Activated CD4-positive, alpha-beta memory T cell treated with anti-CD3 and anti-CD28 coated beads, Interleukin-2, amount 10 ng/mL, durations not matched to agents 7 days and 5 days (primary cell): ENCODE measurements at places on chromosomes 11 and 22. TPM values are rescaled to one million over a fixed set of nuclear protein-coding genes. Genes with fewer than 3 reads are reported as not detected.
A peak's percentile ranks its signal among the peaks of the same experiment; 100 is the strongest.

LDHA gene
- total RNA-seq, result 971 TPM

GRCh38 chr22:23282089-23282501 is 101.8 kb downstream of the BCR start:
- no peak for DNase-seq
- no peak overlapping the region for H3K27ac ChIP-seq
- H3K27me3 ChIP-seq, result no peaks in the 10 kb centered on the region
- no peak overlapping the region for H3K4me3 ChIP-seq
- H3K4me1 ChIP-seq, result peaks cover 40% of the 10 kb centered on the region
- H3K36me3 ChIP-seq, result peaks cover 11% of the 10 kb centered on the region

RBX1 gene
- total RNA-seq, result 80.7 TPM

- DNase-seq, result no peak
- H3K36me3 ChIP-seq, result no peaks in the 10 kb centered on the region
- no peak overlapping the region for H3K27ac ChIP-seq
Observed at GRCh38 chr11:31617246-31617645, 107.7 kb downstream of the ELP4 start.

VSIG2 gene
- 0.38 TPM for total RNA-seq

- no peak overlapping the region for H3K27ac ChIP-seq
- no peaks in the 10 kb centered on the region for H3K27me3 ChIP-seq
- H3K4me3 ChIP-seq, result no peak overlapping the region
- DNase-seq, result no peak
Observed at GRCh38 chr22:49261616-49262015, 566.1 kb downstream of the BRD1 start.

DNA sequence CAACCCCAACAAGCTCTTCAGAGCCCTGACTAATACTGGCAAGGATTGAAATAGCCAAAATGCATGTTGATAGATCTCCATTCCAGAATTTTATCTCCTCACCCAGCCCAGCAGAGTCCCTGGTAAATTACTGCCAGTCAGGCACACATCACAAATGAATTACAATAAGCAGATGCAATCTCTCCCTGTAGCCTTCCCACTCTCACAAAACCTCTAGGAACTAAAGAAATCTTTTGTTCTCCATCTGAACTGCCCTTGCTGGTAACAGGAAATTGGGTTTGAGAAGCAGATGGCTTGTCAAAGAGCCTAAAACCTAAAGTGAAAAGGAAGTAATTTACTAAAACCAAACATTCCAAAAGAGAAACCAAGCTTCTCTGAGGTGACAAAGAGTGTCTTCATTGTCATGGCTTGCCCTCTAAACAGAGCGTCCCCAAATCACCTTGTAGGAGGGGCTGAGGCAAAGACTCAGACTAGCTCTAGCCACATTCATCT is 59.5 kb downstream of the FAM168A start:
- H3K36me3 ChIP-seq, result peaks cover 2% of the 10 kb centered on the region
- peak overlapping the region; percentile 61 for H3K27ac ChIP-seq
- H3K4me1 ChIP-seq, result peaks cover 19% of the 10 kb centered on the region
- no peak for DNase-seq

GRCh38 chr22:35368386-35368785 is 12.5 kb upstream of the HMOX1 start:
- no peak overlapping the region for H3K27ac ChIP-seq
- H3K4me1 ChIP-seq, result peaks cover 8% of the 10 kb centered on the region
- H3K4me3 ChIP-seq, result no peak overlapping the region
- no peaks in the 10 kb centered on the region for H3K36me3 ChIP-seq
- peaks cover 18% of the 10 kb centered on the region for H3K27me3 ChIP-seq

ZNF280B gene
- 2.0 TPM for total RNA-seq

ANO3 gene
- not detected for total RNA-seq

GRCh38 chr11:126048197-126048596 is 14.5 kb downstream of the CDON start:
- H3K27ac ChIP-seq, result no peak overlapping the region
- no peak overlapping the region for H3K4me3 ChIP-seq
- H3K4me1 ChIP-seq, result peaks cover 4% of the 10 kb centered on the region
- H3K27me3 ChIP-seq, result peaks cover 4% of the 10 kb centered on the region
- H3K36me3 ChIP-seq, result no peaks in the 10 kb centered on the region

GRCh38 chr11:71340086-71340606 is 87.8 kb upstream of the SHANK2 start:
- no peaks in the 10 kb centered on the region for H3K36me3 ChIP-seq
- DNase-seq, result no peak
- H3K4me1 ChIP-seq, result no peaks in the 10 kb centered on the region
- no peak overlapping the region for H3K27ac ChIP-seq

DNA sequence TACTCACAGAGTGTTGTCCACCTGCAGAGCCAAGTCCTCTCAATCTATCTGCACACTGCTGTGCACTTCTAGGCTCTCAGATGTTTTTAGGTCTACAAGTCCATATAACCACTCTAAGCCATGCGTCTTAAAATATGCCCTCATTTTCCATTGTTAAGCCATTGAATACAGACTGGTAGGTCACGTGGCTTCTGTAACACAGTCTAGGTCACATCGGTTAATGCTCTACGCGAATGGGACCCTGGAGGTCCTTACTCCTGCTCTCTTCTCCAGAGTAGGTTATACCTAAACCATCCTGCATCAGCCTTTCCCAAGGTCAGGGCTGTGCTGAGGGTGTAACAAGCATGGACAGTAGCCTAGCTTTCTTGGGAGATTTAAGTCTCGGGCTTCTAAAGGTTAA is 819 bp downstream of the JAML start:
- H3K27me3 ChIP-seq, result no peaks in the 10 kb centered on the region
- no peak overlapping the region for H3K27ac ChIP-seq
- H3K36me3 ChIP-seq, result peaks cover 50% of the 10 kb centered on the region
- peak overlapping the region; percentile 82 for H3K4me3 ChIP-seq

- H3K36me3 ChIP-seq, result no peaks in the 10 kb centered on the region
- H3K4me1 ChIP-seq, result peaks cover 4% of the 10 kb centered on the region
- H3K27ac ChIP-seq, result no peak overlapping the region
- DNase-seq, result no peak
- peaks cover 26% of the 10 kb centered on the region for H3K27me3 ChIP-seq
- H3K4me3 ChIP-seq, result no peak overlapping the region
Observed at GRCh38 chr22:39300186-39300830, 19.1 kb downstream of the RPL3 start.

OR51M1 gene
- not detected for total RNA-seq
